ENCODE measurements at places on chromosomes 11 and 22. TPM values are rescaled to one million over a fixed set of nuclear protein-coding genes. Genes with fewer than 3 reads are reported as not detected.

THY1 gene
- total RNA-seq, result 11.3 TPM

DNA sequence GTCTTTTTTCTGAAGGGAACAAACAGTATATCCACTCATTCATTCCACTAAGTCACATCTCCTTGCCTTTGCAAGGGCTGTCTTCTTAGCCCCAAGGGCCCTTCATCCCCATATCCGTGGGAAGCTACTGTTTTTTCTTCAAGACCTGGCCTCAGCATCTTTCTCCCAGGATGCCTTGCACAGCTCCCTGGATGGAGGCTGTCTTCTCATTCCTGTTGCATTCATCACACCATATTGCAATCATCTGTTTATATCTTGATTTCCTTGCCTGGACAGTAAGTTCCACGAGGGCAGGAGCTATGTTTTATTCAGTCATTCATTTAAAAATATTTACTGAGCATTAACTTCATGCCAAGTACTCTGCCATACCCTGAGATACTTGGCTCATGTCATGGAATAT lies 29.3 kb upstream of the NECTIN1 start:
- H3K4me3 ChIP-seq, result no peak overlapping the region
- H3K4me1 ChIP-seq, result peaks cover 11% of the 10 kb centered on the region
- H3K27ac ChIP-seq, result no peak overlapping the region
- no peaks in the 10 kb centered on the region for H3K36me3 ChIP-seq
- peaks cover 33% of the 10 kb centered on the region for H3K27me3 ChIP-seq

- H3K27ac ChIP-seq, result no peak overlapping the region
- no peak for DNase-seq
- no peaks in the 10 kb centered on the region for H3K36me3 ChIP-seq
- H3K4me3 ChIP-seq, result no peak overlapping the region
Measured at GRCh38 chr11:130389335-130389935, 39.0 kb downstream of the ADAMTS8 start.

DNA sequence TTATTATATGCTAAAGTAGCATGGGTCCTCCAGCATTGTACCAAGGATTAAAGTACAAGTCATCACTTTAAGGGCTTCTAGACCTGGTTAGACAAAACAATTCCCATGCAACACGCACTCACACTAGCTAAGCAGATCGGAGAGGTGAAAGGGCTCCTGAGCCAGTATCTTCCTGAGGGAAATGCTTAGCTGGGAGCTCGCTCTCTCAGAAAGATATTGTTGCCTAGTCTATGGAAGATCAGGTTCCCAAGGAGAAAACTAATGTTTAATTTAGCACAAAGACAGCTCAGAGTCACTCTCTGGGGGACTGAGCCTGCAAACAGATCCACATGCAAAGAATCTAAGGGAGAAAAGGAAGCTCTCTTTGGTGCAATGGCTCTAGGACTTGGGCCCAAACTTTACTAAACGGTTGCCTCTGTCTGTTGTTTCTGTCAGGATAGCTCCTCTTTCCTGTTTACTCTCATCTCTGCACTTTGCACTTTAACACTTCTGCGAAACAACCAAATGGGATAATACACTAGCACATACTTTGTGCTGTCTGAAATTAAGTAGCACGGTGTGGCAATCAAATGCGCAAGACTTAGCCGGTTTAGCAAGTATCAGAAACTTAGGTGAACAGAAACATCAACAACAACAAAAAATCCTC lies 10.7 kb downstream of the MAML2 start:
- H3K36me3 ChIP-seq, result peaks cover 14% of the 10 kb centered on the region
- peak overlapping the region; percentile 91 for H3K27ac ChIP-seq
- DNase-seq, result no peak
